HFFc6 (cell line): ENCODE measurements at places on chromosomes 3 and 15.

- DNase-seq: peak; percentile 47
Measured at GRCh38 chr15:46280762-46281542, 646.1 kb downstream of the SQOR start.

DNA sequence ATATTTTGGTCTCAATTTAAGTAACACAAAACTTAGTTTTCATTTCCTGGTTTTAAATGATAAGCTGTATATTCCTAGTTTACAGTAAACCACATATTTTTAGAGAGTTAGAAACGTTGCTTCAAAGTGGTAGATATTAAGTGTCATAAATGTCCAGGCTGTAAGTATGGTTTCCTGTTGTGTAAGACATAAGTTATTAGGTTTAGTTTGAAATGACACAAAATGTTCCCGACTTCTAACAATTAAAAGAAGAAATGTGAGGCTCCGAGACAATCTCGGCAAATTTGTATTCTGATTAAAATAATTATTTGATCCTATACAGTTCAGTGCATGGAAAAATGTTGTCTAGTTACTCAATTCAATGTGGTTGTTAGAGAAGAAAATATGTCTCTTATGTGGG lies 387.3 kb downstream of the EPHA3 start:
- DNase-seq: no peak

- no peak for DNase-seq
Measured at GRCh38 chr3:409011-409410, 212.4 kb downstream of the CHL1 start.

- DNase-seq: peak; percentile 15
Measured at GRCh38 chr3:135869439-135870105, 96.0 kb upstream of the PPP2R3A start.

GRCh38 chr15:77714023-77714422 lies 81.3 kb upstream of the LINGO1 start:
- no peak for DNase-seq

- DNase-seq: peak; percentile 28
Measured at GRCh38 chr15:25783607-25784540, 79.3 kb downstream of the ATP10A start.

DNA sequence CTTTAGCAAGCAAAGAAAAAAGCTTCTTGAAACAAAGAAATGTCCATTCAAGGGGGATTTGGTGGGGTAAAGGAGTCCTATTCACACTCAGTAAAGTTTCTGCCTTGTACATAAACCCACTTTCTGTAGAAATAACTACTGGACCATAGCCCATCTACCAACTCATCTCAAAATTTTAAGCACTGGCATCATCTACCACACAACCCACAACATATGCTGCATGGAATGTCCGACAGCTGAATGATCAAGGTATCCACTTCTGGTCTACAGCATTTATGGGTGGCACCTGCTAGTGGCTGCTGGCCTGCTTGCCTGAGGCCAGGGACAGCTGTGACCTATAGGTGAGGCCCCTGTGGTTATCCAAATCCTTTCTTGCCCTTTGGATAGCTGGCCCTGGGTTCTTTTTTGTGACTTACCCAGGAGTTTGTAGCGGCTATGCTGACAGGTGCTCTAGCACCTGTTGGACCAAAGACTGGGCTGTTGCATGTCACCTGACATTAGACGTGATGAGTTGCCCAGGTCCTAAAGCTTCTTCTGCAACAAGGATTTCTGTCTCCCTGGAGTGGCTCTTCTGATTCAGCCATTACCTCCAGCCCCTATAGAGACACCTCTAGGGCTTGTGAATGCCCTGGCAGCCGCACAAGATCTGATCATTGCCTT lies 19.2 kb upstream of the MEF2A start:
- DNase-seq: no peak

GRCh38 chr3:154753101-154753500 lies 323.1 kb upstream of the GPR149 start:
- DNase-seq: no peak

DNA sequence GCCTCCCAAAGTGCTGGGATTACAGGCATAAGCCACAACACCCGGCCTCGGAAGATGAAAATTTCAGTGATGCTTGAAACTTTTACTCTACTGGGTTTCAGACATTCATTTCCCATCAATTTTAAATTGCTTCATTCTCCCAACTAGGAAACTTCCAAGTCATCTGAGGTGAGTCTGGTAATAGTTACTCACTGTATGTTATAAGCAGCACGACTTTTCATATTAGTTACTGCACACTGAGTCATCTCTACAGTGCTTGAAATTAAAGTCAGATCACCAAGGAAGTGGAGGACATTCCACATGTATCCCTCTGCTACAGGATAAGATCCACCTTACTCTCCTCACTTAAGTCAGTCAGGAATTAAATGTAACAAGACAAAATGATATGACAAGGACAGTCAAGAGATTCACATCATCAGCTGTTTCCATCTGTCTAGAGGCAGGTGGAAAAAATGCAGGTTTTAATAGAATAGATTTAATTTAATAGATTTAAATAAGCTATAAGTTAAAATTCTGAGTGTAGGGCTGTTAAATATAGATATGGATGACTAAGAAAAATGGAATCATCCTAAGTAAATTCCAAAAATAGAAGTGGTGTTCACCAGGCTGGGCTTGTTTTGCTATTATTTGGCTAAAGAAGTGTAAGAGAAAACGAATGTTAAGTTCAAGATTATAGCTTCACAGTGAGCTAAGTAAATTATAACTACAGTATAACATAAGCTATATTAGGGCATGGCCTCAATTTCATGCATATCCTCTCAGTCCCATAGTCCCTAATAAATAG lies 104.4 kb downstream of the TMCO5A start:
- peak; percentile 91 for DNase-seq

- DNase-seq: no peak
Measured at GRCh38 chr3:17945799-17946399, 203.5 kb upstream of the TBC1D5 start.

DNA sequence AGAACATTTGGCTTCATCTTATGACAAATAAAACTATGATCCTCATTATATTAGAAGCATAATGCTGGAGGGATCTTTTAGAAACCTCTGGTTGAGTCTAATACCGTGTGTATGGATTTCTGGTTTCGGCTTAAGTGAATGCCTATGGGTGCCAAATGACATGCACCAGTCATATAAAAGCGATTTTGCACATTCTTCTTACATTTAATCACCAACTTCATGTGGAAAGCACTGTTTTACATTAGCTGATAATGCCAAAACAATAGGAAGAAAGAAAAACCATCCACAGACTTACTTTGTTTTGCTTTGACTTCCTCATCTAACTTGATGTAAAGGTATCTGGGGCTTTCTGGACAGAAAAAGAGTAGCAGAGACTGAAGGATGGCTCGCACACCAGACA lies 20.9 kb downstream of the SLC2A2 start:
- DNase-seq: peak; percentile 50

DNA sequence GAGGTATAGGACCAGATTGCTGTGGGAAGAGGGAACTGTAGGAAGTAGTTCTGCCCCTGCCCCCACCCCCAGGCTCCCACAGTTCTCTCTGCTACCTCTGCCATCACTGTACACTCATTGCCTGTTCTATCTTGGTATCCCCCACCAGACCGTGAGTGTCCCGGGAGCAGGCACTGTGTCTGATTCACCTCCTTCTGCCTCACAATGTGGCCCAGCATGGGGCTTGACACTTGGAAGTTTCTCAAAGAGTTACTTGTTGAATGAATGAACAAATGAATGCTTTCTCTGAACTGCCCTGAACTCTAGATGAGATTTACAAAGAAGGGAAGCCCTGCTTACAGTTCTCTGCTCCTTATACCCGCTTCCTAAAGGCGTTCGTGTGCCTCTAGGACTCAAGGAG lies 27.1 kb upstream of the PIK3CB start:
- peak; percentile 55 for DNase-seq

DNA sequence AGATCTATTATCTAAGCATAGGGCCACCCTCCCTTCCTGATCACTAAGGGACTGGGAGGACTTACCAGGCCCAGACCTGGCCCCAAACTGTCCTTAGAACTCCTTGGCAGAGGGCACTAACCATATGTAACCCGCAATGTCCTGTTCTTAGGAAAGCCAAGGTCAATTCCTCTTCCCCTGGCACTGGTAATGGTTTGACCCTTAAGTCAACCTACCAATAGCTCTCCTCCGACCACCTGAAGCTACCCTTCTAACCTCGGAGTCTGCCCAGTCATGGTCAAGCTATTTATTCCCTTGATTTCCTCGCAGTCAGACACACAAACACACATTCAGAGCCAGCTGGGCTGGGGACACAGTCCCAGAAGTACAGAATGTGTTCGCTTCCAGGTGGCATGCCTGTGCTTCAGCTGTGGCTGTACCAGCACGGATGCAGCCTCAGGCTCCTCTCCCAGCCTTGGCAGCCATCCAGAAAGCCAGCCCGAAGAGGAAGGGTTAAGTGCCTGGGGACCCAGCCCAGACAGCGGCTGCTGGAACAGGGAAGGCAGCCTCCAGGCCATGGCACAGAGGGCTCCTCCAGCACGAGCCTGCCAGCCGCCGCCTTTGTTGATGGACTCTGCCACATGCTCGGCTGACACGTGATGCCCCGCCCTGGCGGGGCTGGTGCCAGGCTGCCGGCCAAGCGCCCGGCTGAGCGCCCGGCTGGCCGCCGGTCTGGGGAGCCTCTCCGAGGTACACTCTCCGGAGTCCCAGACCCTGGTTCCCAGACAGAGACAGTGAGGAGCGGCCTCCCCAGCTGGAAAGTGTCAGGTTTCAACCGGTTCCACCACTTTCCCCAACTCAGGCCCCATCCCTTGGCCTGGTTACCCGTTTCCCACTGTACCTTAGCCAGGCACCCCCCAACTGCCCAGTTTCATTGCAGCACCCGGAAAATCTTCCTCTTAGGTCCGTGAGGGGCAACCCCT lies 5.5 kb downstream of the BMF start:
- peak; percentile 48 for DNase-seq

DNA sequence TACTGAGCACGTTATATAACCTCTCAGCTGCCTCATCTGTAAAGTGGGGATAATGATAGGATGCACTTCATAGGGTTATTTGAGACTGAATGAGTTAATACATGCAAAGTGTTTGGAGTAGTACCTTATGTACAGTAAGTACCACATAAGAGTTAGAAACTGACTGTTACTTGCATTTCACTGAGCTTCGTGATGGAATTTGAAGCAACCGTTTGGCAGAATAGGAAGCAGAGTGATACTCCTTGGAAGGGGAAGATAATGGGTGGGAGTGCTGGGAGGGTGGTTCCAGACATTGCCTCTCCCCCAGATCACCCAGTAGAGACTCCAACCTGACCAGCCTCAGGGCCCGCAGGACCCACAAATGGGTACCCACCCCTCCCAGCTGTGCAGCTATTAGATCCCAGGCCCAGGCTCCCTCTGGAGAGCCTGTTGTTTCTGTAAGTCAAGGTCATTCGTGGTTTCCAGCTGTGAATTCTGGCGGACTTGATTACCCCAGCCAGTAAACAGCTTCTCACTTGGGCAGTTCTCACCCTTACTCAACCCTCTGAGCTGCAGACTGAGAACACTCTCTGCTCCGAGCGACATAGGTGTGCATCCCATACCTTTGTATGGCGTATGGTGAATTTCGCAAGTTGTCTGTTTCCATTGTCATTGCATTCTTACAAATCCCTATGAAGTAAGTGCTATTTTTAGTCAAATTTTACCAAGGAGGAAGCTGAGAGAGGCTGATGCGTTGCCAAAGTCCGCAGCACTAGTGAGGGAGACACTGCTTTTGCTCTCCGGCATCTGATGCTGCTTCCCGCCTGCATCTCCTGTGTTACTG lies 11.1 kb downstream of the ALPK3 start:
- DNase-seq: no peak

- no peak for DNase-seq
Measured at GRCh38 chr3:48555231-48555948, 1.2 kb downstream of the PFKFB4 start.

DNA sequence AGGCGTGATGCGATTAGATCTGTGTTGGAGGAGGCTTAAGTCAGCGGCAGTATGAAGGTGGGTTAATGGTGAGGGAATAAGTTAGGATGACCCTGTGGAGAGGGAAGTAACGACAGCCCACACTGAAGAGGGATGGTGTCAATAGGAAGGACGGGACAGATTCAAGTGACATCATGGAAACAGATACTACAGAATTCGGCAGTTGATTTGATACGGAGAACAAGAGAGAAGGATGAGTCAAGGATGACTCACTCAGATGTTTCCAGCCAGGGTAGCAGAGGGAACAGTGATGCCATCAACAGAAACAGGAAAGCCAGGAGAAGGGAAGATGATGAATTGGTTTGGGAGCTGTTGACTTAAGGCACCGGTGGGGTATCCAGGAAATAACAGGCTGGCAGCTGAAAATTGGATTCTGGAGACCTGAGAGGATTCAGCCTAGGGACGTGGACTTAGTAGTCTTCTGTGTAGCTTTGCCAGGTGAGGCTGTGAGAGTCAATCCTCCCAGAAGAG lies 38.0 kb downstream of the SHC4 start:
- DNase-seq: peak; percentile 93

- DNase-seq: no peak
Measured at GRCh38 chr3:141181819-141182218, 49.8 kb upstream of the PXYLP1 start.

- DNase-seq: peak; percentile 12
Measured at GRCh38 chr3:70805061-70805889, 492.8 kb upstream of the MDFIC2 start.

- DNase-seq: no peak
Measured at GRCh38 chr15:61198722-61199121, 30.4 kb downstream of the RORA start.

- no peak for DNase-seq
Measured at GRCh38 chr15:34442891-34443290, 5.3 kb upstream of the GOLGA8A start.

DNA sequence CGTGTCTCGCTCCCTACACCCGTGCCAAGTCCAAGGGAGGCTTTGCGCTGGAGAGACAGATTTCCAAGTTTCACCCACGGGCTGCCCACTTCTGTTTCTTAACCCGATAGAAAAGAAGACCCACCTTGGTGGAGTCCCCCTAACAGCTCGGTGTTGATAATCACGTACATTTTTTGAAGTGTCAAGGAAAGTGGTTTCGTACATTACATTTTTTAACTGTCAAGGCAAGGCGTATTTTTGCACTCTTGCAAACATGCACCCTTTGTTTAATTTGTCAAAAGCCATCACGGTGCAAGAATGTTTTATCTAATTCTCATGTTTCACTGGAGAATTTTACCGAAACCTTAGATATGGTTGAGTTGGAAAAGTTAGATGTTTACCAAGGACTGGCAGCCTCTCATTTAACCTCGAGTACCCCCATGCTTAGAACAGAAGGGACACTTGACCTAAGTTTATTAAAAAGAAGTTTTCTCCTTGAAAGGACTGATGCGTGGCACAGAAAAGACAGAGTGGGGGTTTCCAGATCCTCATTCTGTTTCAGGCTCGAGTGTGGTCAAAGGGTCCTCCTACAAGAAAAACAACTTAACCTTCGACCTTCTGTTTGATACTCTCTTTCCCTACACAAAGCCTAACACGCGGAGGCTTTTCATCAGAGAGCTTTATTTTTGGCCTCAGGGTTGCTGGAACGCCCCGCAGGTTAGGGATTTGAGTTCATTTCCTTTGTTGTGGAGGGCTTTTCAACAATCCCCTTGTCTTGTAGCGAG lies 882 bp downstream of the GXYLT2 start:
- no peak for DNase-seq

DNA sequence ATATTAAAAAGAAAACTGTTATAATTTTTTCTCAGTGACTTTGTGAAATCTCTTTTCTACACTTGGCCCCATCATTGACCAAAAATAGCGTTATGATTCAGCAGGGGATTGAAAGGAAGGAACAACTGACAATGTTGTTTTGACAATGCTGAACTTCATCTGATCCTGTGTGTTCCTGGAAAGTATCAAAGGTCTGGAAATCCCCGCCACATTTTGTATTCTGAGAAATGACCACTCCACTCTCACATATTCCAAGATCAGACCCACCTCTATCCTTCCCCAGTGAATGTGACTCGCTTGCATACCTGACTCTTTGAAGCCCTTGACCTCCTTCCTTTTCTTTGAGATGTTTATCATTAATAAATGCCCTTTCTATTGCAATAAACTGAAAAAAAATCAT lies 9.7 kb upstream of the RIOX2 start:
- DNase-seq: no peak
